Neural progenitor cell (in vitro differentiated cells): ENCODE measurements at places on chromosomes 16 and 17. TPM values are rescaled to one million over a fixed set of nuclear protein-coding genes. Genes with fewer than 3 reads are reported as not detected.

The HAGH gene
- total RNA-seq: 38.3 and 72.1 TPM in 2 replicates

The LGALS9B gene
- not detected in 2 replicates for total RNA-seq

DNA sequence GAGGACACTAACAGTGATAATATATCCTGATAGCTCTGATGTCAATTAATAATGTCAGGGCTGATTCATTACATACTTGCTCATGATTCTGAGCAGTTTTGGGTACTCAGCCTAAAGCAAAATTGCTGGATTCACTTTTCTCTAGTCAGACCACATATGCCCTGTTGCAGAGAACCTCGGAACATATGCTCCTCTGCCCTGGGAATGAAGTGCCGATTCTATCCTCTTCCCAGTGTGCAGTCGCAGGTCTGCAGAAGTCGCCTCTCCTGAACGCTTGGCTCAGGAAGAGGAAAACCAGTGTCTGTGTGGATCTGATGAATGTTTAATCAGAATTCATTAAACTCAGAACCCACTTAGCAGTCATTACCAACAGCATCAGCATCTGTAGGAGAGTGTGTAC lies 34.5 kb downstream of the ABCC12 start:
- no peak for DNase-seq

GRCh38 chr16:87851141-87851587 lies 18.1 kb downstream of the SLC7A5 start:
- DNase-seq: no peak

DNA sequence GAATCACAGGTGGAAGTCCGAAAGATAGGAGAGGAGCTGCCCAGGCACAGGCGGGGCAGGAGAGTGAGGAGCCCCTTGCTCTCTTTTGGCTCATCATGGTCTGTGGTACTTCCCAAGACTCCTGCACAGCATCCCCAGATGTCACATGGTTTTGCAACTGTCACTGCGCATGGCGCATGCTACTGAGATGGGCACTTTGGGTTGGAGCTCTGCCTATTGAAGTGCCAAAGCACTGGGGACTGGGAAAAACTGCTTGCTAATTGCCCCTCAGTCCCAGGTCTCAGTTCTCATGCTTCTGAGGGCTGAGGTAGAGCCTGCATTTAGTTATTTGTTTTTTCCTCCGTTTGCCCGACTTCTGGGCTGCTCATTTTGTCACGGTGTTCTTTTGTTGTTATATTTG lies 156.8 kb upstream of the CDH13 start:
- no peak for DNase-seq

DNA sequence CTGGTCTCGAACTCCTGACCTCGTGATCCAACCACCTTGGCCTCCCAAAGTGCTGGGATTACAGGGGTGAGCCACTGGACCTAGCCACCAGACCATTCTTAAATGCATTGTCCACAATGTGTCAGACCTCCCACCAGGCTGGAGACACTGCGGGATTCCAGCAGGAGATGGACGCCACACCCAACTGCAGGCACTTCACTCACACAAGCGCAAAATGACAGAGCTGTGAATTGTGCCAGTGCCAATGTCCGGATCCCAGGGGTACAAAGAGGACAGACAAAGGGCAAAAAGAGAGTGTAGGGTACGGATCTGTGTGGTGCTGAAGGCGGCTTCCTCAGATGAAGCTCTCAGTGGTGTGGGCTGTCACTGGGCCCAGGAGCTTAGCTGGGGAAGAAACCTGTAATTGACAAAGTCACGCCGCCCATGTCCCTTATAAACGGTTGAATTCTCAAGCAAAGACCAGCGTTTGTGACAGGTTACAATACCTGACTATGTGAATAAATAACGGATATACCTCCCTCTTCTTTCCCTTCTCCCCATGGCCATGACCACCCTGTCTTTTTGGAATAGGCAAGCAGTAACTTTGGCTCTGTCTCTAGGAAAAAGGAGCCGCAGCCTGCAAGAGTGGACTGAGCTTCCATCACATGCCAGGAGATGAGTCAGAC lies 40.0 kb downstream of the HS3ST3A1 start:
- no peak for DNase-seq

GRCh38 chr17:82983510-82984248 lies 95.7 kb upstream of the METRNL start:
- no peak for DNase-seq

- DNase-seq: no peak
Observed at GRCh38 chr17:57394375-57394774, 138.1 kb downstream of the MSI2 start.

DNA sequence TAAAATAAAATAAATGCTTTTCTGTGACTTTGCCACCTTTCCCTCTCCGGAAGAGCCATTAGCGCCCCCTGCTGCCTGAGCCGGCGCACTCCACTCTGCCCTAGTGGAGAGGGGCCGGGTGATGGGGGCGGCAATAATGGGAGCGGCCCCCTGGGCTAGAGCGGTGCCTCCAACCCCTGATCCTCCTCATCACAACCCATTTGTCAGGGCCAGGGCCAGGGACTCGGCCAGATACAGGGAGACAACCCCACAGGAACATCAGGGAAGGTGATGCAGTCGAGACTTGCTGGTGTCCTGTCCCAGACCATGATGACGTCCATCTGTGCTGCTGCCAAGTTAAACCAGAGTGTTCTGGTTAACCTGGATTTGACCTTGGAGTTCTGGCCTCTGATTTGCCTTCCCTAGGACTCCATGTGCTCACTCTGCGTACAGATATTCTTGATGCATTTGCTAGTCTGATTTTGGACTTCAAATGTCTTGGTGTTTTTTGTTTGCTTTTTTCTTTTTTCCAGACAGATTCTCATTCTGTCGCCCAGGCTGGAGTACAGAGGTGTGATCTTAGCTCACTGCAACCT lies 46.1 kb upstream of the BPTF start:
- DNase-seq: peak; percentile 65

DNA sequence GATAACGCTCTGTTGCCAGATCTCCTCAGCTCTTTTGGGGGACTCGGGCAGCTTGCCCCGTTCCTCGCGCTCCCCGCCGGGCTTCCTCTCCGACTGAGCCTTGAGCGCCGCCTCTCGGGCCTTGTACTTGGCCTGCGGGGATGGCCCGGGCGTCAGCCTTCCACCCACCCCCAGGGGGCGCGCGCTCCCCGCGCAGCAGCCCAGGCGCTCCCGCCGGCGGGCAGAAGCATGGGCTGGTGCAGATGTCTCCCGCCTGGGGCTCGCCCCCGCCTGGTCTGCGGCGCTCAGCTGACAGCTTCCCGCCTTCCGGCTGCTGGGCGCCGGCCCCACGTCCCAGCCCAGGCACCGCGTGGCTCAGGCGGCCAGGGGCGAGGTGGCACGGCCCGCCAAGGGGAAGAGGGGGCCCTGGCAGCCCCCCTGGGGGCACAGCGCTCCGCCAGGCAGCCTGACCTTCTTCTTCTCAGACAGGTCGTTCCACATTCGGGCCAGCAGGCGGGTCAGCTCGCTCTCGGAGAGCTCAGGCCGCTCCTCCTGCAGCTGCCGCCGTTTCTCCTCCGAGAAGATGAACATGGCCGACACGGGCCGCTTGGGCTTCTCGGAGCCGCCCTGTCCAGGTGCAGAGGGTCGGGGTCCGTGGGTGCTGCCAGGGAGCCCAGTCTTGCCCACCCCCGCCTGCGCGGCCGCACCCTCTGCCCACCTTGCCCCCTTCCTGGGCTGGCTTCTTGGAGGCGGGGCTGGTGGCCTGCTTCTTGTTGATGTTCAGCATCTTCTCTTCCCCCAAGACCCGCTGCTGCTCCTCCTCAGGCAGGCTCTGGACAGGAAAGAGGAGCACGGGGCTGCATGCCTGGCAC lies 8.9 kb downstream of the UBTF start:
- DNase-seq: peak; percentile 92

GRCh38 chr17:72357764-72358365 lies 237.0 kb downstream of the SOX9 start:
- DNase-seq: no peak

GRCh38 chr17:82097919-82098168 lies 192 bp downstream of the FASN start:
- DNase-seq: no peak
